Omental fat pad (tissue), 4 donors: ENCODE measurements at places on chromosomes 3 and 15. TPM values are rescaled to one million over a fixed set of nuclear protein-coding genes. Genes with fewer than 3 reads are reported as not detected.

DNA sequence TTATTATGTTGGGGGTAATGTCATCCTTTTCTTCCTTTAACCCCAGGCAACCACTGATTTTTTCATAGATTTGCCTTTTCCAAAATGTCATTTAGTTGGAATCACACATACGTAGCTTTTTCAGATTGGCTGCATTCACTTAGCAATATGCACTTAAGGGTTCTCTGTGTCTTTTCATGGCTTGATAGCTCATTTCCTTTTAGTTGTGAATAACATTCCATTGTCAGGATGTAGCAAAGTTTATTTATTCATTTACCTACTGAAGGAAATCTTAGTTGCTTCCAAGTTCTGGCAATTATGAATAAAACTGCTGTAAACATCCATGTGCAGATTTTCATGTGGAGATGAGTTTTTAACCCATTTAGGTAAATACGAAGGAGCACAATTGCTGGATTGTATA, 125.4 kb downstream of the AGBL1 start:
- no peak for DNase-seq

DNA sequence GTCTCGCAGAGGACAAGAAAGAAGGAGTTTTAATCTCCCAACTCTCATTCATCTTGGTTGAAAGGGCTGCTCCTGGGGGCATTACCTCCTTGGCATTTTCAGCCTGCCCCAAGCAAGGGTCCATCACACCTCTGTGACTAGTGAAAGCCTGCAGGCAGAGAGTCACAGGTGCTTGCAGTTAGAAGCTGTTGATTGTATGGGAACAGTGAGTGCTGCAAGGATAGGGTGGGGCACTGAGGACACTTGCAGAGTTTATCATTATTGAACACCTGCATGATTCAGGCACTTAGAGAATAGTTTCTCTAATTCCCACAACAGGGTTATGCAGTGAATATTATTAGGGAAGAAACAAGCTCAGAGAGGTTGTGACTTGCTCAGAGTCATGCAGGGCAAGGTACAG, 41.7 kb upstream of the IGF2BP2 start:
- no peak for DNase-seq

- no peak for DNase-seq
Observed at GRCh38 chr3:13167829-13168228, 94.6 kb upstream of the IQSEC1 start.

DNA sequence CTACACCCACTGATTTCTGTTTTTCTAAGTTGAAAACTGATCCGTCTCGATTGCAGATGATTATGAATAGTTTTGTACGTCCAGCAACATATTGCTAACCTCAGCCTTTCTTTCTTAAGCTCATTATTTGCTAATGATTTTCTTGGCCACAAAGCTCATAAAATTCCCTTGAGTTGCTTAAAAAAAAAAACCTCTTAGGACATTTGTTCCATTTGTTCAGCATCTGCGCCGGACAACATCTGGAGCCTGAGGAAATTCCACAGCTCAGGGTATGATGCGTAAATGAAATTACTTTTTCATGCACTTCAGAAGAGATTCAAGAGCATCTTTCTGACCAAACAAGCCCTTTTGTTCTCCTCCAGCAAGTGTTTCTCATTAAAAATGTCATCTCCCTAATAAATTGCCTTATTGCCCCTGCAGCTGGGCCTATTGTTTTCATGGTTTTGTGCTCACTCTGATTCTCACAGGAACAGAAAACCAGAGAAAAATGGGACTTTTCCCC, 249.1 kb upstream of the MCTP2 start:
- no peak for DNase-seq

Gene RBSN
- total RNA-seq, result 22.3 TPM

Gene TMEM44
- total RNA-seq, result 26.8 TPM
